Cerebellar nuclear complex (tissue), 1 donor: ENCODE measurements at places on chromosomes 2 and 18.

DNA sequence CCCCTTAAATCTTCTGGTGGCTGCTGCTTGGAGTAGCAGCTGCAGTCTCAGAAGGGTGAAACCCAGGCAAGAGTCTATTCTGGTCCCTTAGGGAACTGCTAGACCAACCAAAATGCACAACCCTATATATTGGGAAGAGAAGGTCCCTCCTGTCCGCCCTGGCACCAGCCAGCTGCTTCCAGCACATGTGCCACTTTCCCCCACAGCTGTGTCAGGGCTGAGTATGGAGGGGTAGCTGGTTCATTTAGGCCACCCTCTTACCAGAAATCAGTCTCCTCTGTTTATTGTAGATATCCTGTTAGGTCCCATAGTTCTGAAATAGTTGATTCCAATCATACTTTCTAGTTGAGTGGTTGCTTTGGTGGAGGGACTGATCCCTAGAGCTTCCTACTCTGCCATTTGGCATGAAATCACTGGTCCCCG lies 68.9 kb downstream of the BIRC6 start:
- DNase-seq = no peak

DNA sequence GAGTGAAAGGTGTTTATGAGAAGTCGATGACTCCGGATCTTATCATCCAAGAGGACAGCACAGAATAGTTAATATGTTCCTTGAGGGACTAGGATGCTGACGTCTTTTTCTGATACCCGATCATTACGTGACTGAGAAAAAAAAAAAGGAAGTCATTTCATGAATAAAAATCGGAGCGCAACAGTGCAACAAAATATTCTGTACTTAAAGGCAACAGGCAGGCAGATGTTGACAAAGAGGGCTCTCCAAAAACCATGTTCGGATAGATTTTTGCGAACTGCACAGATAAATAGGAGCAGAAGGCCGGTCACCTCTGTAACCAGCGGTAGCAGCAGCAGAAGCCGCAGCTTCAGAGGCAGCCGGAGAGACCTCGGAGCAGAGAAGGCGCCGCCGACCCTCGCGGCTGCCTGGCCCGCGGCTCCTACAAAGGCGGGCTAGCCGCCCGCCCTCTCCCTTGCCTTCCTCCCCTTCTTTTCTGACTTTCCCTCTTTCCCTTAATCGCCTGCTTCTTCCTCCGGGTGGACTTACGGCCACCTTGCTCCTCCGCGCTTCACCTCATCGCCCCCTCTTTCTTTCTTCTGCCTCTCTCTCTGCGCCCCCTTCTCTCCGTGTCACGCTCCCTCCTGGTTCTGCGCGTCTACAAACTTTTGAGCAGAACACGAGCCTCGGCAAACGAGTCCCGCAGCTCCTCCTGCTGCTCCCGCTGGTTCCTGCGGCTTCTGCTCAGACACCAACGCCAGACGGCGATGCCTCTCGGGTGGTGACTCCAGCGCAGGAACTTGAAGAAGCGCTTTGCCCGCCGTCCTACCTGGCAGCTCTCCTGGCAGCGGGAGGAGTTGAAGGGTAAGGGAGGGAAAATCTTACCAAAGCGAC lies at the start of gene ADCYAP1:
ADCYAP1 (plus strand) TSS at position 654 of the 873 bp plus-strand sequence. CDS start 516 bp downstream, outside the sequence.
- DNase-seq = no peak

GRCh38 chr2:158130832-158131473 lies 29.3 kb downstream of the UPP2 start:
- DNase-seq = no peak

DNA sequence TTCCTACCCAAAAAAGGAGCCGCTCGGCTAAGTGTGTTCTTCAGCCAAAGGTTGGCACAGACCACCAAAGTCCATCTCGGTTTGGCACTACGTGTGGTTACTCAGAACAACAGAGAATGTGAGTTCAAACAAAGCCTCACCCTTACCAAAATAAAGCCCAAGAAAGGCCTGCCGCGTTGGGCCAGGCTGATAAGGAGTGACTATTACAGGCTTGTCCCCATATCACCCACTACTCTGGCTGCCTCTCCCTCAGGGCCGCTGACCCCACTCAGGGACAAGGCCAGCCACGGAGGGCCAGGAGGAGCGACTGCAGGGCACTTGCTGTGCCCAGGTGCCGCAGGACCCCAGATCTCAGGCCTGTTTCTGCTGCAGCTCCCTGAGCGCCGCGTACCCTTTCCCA lies 13.8 kb downstream of the HS1BP3 start:
- no peak for DNase-seq

GRCh38 chr2:200156166-200156835 lies 150.2 kb upstream of the SPATS2L start:
- DNase-seq = no peak

GRCh38 chr2:40353231-40353630 lies 98.7 kb downstream of the SLC8A1 start:
- no peak for DNase-seq

DNA sequence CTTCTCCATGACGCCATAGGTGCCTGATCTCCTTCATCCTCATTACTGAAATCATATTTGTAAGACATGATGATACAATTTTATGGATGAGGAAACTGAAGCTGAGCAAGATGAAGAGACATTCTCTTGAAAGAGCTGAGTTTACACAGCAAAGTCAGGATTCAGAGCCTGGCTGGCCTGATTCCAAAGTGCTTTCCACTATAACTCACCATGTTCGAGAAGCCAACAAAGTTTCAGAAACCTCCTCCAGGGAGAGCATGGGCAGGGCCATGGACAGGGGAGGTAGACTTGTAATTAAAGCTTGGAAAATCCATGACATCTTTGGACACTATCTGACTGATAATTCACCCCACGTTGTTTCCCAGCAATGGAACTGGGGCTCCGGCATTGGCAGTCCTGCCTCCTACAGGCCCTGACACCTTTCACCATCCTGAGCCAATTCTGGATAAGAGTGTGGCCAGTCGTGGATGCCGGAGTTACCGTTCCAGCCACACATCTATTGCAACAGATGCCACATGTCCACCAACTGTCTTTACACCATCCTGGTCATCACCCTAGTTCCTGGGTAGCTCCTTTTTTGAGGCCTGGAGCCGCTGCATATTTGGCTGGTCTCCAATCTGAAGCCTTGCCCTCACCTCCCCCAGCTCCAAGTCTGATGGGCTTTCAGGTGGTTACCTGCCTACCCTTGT lies 85.0 kb upstream of the PPP1CB start:
- no peak for DNase-seq

DNA sequence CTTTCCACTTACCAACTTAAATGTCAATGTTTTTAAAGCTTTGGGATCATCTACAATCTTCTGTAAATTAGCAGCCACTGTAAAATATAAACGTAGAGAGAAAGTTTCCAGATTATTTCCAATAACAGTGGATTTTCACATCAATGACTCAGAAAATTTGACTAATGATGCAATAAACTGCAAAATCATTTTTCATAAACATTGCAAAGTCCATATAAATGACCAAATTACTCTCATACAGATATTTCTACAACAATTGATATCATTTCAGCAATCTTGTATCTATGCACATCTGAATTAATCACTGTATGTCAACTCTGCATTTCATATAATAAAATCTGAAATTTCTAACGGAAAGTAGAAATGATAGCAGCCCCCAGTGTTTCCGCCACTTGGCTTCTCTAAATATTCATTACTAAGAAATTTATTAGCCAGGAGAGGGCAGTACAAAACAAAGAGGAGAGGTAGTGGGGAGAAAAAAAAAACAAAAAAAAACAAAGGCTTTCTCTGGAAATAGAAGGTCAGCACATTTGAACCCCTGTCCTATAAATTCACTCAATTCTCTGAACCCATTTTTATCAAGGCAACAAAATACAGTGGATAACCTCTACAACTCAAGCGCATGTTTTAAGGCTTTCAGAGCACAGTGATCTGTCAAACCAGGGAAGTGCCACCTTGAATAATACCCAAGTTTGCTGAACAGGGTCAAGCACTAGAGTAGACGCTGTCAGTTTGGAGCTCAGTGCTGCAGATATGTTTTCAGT lies 282.6 kb downstream of the STK39 start:
- no peak for DNase-seq

GRCh38 chr18:75211626-75211952 lies 992 bp downstream of the TSHZ1 start:
- no peak for DNase-seq

GRCh38 chr2:219027511-219028055 lies 13.7 kb downstream of the CFAP65 start:
- DNase-seq = no peak

DNA sequence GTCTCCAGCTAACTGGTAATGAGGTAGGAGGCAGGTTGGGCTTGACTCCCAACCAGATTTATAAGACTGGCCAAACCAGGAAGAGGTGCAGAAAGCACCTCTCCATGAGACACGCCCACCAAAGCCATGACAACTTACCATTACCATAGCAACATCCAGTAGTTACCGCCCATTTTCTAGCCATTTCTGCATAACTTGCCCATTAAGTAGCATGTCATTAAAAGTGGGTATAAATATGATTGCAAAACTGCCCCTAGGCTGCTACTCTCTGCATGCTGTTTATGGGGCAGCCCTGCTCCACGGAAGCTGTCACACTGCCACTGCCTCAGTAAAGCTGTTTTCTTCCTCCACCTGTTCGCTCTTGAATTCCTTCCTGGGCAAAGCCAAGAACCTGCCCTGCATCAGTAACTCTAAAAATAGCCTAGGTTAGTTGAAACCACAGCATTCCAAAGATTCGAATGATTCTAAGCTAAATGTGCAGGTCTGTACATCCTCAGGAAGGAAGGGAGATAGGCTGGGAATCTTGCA lies 131.9 kb downstream of the ATL2 start:
- DNase-seq = no peak

DNA sequence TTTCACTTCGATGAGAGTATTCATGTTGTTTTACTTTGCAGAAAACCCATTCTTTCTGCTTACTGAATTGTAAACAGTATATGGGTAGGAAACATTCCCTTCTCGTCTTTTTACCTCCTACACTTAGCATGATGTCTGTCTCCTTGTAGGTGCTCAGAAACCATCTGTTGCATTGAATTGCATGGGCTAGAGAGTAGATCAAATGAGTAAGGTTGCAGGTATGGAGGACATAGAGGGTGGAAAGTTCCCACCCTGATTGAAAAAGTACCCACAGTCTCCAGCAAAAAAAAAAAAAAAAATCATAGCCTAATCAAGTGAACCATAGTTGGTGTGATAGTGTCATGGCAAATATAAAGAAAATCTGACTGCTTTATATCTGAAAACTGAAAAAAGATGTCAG lies 1.7 kb downstream of the CYTIP start:
- no peak for DNase-seq

- peak; percentile 4 for DNase-seq
Observed at GRCh38 chr2:237122214-237122666, 36.6 kb downstream of the COPS8 start.
